ENCODE measurements at places on chromosomes 13 and 19.

GRCh38 chr13:23703246-23703860 lies 133.1 kb downstream of the TNFRSF19 start:
- H3K27me3 ChIP-seq, result no peaks in the 10 kb centered on the region
- H3K4me3 ChIP-seq, result no peak overlapping the region

DNA sequence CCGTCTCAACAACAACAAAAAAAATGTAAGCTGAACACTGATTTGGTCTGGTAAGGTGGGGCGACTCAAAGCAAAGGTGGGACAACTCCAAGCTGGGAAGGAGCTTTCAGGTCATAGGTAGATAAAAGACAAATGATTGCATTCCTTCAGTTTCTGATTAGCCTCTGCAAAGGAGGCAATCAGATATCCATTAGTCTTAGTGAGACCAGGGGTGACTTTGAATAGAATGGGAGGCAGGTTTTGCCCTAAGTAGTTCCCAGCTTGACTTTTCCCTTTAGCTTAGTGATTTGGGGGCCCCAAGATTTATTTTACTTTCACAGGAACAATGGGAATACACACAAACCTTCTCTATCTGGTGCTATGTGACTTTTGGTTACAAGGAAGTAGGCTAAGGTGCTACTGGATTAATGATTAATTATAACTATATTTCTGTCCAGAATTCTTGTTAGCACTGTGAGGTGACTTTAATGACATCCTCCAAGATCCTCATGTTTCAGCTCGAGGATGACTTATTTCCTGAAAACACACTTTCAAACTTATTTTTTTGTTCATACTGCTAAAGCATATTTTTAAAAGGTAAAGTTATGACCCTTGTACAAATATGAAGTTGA lies 10.6 kb upstream of the MTRF1 start:
- H3K4me3 ChIP-seq, result no peak overlapping the region
- no peak overlapping the region for H3K27ac ChIP-seq
- H3K27me3 ChIP-seq, result no peaks in the 10 kb centered on the region
- H3K36me3 ChIP-seq, result no peaks in the 10 kb centered on the region

- no peak for DNase-seq
- H3K27ac ChIP-seq, result no peak overlapping the region
- no peaks in the 10 kb centered on the region for H3K27me3 ChIP-seq
- peaks cover 19% of the 10 kb centered on the region for H3K4me1 ChIP-seq
- peaks cover 3% of the 10 kb centered on the region for H3K36me3 ChIP-seq
These were observed 47.9 kb upstream of the TMTC4 start for GRCh38 chr13:100722517-100722916.

GRCh38 chr13:89270736-89271135 lies 1599.6 kb downstream of the SLITRK5 start:
- H3K4me3 ChIP-seq, result no peak overlapping the region
- no peak overlapping the region for H3K27ac ChIP-seq
- no peaks in the 10 kb centered on the region for H3K4me1 ChIP-seq
- H3K27me3 ChIP-seq, result no peaks in the 10 kb centered on the region
- no peaks in the 10 kb centered on the region for H3K36me3 ChIP-seq

DNA sequence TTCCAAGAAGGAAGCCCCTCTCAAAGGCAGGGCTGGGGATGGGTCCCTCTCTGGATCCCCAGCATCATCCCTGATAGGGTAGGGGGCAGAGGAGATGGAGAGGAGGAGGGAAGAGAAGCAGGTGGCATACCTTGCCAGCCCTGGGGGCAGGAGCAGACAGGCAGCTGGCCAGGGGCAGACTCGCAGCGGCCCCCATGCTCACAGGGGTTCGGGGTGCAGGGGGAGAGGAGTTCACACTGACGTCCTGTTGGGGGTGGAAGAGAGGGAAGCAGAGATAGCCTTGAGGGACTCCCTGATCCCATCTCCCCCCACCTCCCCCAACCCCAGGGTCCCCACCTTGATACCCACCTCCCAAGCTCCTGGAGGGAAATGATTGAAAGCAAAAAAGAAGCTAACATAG lies 16.0 kb downstream of the NOTCH3 start:
- H3K36me3 ChIP-seq, result peaks cover 10% of the 10 kb centered on the region
- no peak overlapping the region for H3K27ac ChIP-seq
- DNase-seq, result no peak
- no peak overlapping the region for H3K4me3 ChIP-seq
- H3K4me1 ChIP-seq, result no peaks in the 10 kb centered on the region
- H3K27me3 ChIP-seq, result no peaks in the 10 kb centered on the region

- no peaks in the 10 kb centered on the region for H3K36me3 ChIP-seq
- DNase-seq, result no peak
- H3K27ac ChIP-seq, result peak overlapping the region; percentile 66
- no peaks in the 10 kb centered on the region for H3K27me3 ChIP-seq
- peaks cover 12% of the 10 kb centered on the region for H3K4me1 ChIP-seq
- H3K4me3 ChIP-seq, result peak overlapping the region; percentile 87
These were observed 1.4 kb downstream of the ZNF324 start for GRCh38 chr19:58468216-58468839.

GRCh38 chr13:102678339-102679107 lies 16.3 kb downstream of the METTL21C start:
- DNase-seq, result no peak
- no peaks in the 10 kb centered on the region for H3K27me3 ChIP-seq
- H3K27ac ChIP-seq, result no peak overlapping the region
- H3K4me1 ChIP-seq, result no peaks in the 10 kb centered on the region

Data from type B pancreatic cell (in vitro differentiated cells).